ENCODE measurements at places on chromosomes 5 and 9.

GRCh38 chr5:42848545-42848944 lies 36.9 kb upstream of the SELENOP start:
- no peak for DNase-seq

DNA sequence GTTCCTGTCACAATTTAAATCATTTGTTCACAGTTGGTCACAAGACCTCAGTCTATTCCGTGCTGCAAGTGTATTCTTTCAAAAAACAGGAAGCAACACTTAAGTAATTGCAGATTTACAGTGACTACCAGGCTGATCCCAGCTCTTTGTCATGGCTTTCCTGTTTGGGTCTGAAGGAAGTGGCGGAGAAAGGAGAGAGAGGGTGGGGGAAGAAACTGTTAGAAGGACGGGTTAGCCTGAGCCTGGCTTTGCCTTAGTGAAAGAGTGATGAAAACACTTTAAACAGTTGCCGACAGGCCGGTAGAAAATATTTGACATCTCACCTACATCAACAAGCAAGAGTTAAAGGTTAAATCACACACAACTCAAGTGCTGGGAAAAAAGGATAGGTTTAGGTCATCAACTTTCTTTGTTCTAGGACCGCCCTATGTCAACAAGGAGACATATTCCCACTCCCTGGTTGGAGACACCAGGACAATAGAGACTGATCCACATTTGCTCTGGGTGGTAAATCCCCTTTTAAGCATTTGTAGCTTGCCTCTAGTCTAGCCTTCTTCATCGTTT lies 102.2 kb upstream of the DAB2 start:
- DNase-seq = no peak

- DNase-seq = no peak
Observed at GRCh38 chr5:177311392-177311722, 341 bp downstream of the MXD3 start.

DNA sequence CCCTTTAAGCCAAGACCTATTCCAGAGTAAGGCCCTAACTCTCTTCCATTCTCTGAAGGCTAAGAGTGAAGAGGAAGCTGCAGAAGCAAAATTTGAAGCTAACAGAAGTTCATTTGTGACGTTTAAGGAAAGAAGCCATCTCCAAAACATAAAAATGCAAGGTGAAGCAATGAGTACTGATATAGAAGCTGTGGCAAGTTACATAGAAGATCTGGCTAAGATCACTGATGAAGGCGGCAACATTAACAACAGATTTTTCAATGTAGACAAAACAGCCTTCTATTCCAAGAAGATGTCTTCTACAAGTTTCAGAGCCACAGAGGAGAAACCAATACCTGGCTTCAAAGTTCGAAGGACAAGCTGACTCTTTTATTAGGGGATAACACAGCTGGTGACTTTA lies 1143.4 kb downstream of the CDH12 start:
- no peak for DNase-seq

GRCh38 chr5:93831449-93831848 lies 90.0 kb upstream of the POU5F2 start:
- DNase-seq = no peak

DNA sequence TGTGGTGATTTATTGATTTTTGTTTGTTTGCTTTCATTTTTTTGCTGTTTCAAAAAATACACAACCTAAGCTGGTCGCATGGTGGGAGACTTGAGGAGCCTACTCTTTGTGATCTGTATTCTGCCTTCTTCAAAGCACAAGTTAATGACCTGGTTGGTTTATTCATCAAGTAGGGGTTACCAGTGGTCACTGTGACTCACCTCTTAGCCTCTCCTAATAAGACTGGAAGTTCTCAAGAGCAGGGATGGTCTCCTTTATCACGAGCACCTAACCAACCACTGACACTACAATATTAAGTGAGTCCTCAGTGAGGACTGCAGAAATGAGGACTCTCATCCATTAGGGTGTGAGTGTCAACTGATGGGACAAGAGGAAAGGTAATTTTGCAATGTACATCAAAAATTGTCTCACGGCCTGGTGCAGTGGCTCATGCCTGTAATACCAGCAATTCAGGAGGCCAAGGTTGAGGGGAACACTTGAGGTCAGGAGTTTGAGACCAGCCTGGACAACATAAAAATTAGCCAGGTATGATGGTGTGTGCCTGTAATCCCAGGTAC lies 13.6 kb upstream of the MTMR12 start:
- DNase-seq = no peak

- DNase-seq = peak; percentile 64
Observed at GRCh38 chr5:1801222-1801966, at the start of gene NDUFS6. TSS of gene NDUFS6 (plus strand) at chr5:1801407. CDS start at chr5:1801418, 11 bp downstream.

GRCh38 chr9:129068990-129069861 lies 11.7 kb upstream of the DOLPP1 start:
- no peak for DNase-seq

GRCh38 chr5:78221964-78222451 lies 72.5 kb downstream of the AP3B1 start:
- peak; percentile 28 for DNase-seq

Data from GM12891 (cell line).